NCI-H1105 treated with DMSO at 0.1 percent for 48 hours (cell line): ENCODE measurements at places on chromosomes 16 and 17.

DNA sequence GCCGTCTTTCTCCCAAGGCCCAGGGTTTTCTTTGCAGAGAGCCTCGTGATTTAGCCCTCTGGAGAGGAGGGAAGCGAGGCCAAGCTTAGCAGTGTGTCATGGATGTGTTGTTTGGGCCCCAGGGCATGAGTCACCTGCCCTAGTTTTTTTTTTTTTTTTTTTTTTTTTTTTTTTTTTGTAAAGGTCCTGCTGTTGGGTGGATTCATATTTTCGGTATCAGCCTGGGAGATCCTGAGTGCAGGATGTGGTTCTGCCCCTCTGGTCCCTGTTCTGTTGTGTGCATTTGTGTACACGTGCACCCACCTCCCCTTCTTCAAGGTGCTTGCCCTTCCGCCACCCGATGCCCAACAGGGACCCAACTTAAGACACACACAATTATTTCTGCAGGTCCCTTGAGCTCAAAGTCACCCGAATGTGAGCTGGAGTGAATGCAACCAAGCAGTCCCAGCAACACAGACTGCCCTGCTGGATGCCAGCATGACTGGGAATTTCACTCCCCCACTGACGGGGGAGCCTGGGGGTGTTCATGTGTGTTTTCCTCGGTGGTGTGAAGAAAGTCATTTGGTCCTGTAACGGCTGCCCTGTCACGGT is 265.8 kb upstream of the TNRC6C start:
- DNase-seq: no peak

DNA sequence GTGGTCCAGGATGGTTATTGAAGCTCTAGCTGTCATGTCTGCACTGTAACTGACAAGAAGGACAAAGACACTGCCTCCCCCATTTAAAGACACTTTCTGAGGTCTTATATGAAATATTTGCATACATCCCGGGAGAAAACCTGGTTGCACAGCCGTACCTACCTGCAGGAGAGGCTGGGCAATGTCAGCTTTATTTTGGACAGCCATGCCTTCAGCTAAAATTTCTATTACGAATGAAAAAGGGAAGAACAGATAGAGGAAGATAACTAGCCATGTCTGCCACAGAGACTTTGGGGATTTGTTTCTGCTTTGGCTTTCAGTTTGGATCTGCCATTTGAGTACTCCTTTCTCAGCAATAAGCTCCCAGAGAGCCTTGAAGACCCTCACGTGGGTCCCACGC is 19.0 kb downstream of the SLC7A6 start:
- no peak for DNase-seq

GRCh38 chr17:78822552-78822951 is 18.1 kb downstream of the USP36 start:
- no peak for DNase-seq

GRCh38 chr16:65010125-65010524 is 111.7 kb downstream of the CDH11 start:
- DNase-seq: no peak

GRCh38 chr16:56643080-56643778 is 4.8 kb downstream of the MT1A start:
- DNase-seq: no peak
